ENCODE measurements at places on chromosomes 3 and 15. TPM values are rescaled to one million over a fixed set of nuclear protein-coding genes. Genes with fewer than 3 reads are reported as not detected.

Gene MESP2
- total RNA-seq, result not detected

GRCh38 chr15:57215326-57215725, 161.0 kb upstream of the CGNL1 start:
- H3K27ac ChIP-seq, result no peak overlapping the region
- no peaks in the 10 kb centered on the region for H3K36me3 ChIP-seq
- H3K4me1 ChIP-seq, result peaks cover 3% of the 10 kb centered on the region
- H3K4me3 ChIP-seq, result no peak overlapping the region

DNA sequence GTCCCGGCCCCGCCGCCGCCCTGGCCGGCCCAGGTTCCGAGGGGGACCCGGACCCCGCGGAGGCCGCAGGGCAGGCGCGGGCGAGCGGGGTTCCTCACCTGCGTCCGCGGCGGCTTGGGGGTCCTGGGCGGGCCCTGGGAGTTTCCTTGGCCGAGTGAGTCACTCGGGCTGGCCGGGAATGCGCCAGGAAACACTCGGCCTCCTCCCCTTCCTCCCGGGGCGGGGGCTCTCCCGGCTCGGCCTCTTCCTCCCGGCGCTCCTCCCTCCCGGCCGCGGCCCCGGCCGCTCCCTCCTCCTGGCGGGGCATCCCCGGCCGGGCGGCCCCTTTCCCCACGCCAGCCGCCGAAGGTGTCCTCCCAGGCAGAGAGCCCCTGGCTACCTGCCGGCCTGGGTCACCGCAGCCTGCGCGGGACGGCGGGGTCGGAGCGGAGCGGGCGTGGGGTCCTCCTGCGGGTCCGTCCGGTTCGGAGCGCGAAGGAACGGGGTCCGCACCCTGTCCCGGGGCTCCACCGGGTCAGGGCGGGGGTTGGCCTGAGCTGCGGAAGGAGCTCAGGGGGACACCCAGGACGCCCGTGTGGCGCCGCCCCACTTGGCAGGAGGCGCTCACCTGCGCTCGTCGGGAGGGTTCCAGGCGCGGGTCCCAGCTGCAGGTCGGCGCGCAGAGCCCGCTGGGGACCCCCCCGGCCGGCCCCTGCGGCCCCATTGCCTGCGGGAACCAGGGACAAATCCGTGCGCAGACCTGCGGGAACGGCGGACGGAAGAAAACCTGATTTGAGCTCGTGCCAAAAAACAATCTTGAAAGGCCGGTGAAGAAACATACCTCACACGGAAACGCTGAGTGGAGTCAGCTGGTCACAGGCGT, at the start of gene CYFIP1:
Gene CYFIP1, minus strand, starts transcription at position 180 of the 862 bp plus-strand sequence. CDS start 33,083 bp downstream, outside the sequence.
- no peaks in the 10 kb centered on the region for H3K36me3 ChIP-seq
- H3K27ac ChIP-seq, result peak within 1 kb of the TSS; percentile 52
- H3K27me3 ChIP-seq, result no peaks in the 10 kb centered on the region
- H3K4me3 ChIP-seq, result peak within 1 kb of the TSS; percentile 94
- DNase-seq, result peak; percentile 96
- H3K4me1 ChIP-seq, result peaks cover 2% of the 10 kb centered on the region

DNA sequence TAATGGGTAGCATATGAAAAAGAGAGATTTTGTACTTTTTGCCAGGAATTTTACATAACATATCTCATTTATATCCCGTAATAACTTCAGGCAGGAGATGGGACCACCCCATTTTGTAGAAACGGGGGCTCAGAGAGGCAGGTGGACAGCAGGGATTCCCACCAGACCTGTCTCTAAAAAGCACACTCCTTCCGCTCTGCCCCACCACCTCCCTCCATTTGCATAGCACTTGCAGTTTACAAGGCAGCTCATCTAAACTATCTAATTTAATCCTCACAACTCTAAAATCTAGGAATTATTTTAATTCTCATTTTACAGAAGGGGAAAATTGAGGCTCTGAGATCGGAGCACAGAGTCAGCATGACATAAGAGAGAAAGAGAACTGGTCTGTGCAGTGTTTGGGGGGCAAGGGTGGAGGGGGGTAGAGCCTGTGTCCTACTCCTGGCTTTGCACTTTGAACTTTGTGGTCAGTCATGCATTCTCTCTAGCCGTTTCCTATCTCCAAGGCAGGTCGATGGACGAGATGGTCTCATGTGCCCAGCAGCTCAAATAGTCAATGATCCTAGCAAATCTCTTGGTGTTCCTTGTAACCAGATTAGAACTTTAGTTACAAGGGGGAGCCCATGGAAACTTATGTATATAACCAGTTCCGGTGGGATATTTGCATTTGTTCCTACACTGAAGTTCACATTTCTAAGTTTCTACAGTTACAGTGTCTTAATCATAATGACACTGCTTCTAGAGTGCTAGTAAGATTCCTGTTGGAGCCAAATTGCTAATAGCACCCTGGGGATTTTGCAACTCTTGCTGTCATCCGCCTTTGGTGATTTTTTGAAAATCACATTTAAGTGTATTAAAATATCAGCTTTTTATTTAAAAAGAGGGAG, 18.6 kb downstream of the CRYGS start:
- H3K27me3 ChIP-seq, result no peaks in the 10 kb centered on the region
- H3K4me1 ChIP-seq, result no peaks in the 10 kb centered on the region
- DNase-seq, result no peak
- H3K4me3 ChIP-seq, result no peak overlapping the region
- H3K36me3 ChIP-seq, result no peaks in the 10 kb centered on the region

DNA sequence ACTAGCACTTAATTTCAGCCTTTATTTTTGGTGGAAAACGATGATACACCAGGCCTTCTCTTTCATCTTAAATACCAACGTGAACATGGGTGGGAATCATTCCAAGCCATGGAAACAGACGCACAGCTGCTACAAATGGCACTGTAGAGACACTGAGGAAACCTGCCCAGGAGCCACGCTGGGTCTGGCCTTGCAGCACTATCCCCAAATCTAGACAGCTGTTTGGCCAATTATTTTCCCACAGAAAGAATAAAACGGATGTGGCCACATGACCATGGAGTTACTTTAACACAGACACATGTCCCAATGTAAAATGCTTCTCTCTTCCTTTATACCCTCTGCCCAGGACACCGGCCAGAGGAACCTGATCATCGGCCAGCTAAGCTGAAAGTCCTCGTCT, 83.6 kb upstream of the OCA2 start:
- no peaks in the 10 kb centered on the region for H3K27me3 ChIP-seq
- H3K36me3 ChIP-seq, result peaks cover 3% of the 10 kb centered on the region

DNA sequence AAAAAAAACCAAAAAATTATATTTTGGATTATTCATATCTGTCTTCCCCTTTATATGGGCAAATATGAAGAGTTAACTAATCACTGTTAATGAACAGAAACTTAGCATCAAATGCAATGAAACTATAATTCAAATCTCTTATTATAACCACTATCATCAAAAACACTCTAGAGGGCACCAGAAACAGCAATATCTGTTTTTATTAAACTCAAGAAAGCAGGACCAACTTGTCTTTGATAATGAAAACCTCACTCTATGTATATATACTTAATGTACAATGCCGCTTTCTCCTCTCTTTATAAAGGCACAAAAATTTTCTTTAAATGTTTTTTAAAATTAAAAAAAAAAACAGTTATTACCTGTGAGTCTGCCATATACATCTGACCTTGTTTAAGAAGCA, 92.7 kb downstream of the UACA start:
- H3K4me3 ChIP-seq, result no peak overlapping the region
- no peaks in the 10 kb centered on the region for H3K27me3 ChIP-seq
- DNase-seq, result no peak
- H3K27ac ChIP-seq, result no peak overlapping the region
- H3K4me1 ChIP-seq, result peaks cover 6% of the 10 kb centered on the region

GRCh38 chr3:103818800-103819199, 1384.0 kb downstream of the ZPLD1 start:
- no peak for DNase-seq
- H3K27ac ChIP-seq, result no peak overlapping the region
- H3K4me1 ChIP-seq, result no peaks in the 10 kb centered on the region
- no peaks in the 10 kb centered on the region for H3K27me3 ChIP-seq

DNA sequence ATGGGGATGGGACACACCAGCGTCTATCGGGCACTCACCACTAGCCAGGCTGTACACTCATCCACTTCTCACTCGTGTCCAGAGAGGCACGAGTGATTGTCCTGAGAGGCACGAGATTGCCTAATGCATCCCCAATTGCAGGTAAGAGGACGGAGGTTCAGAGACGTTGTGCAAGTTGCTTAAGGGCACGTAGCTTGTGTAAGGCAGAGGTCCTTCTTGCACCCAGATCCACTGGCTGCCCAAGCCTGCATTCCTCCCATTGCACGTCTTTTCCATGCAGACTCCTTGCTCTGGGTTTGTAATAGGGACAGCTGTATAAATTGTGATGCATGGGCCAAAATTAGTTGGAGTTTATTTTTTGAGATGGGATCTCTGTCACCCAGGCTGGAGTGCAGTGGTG, 264.3 kb downstream of the PLCL2 start:
- no peak overlapping the region for H3K27ac ChIP-seq
- H3K27me3 ChIP-seq, result no peaks in the 10 kb centered on the region
- DNase-seq, result no peak
- H3K36me3 ChIP-seq, result no peaks in the 10 kb centered on the region
- no peak overlapping the region for H3K4me3 ChIP-seq

DNA sequence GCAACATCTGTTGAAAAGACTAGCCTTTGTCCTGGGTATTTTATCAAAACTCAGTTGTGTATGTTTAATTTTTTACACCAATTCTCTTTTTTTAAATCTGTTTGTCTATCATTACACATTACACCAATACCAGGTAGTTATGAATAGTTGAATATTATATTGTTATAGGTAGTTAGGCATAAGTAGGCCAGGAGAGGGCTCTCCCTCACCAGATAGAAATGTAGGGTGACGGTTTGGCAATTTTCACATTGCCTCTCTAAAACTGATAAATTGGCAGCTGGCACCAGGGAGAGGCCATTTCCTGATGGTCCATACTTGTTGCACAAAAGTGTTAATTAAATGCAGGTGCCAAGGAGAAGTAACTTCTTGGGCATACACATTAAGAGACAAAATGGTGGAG, 483.1 kb upstream of the EPHA6 start:
- H3K27ac ChIP-seq, result no peak overlapping the region
- DNase-seq, result no peak
- no peak overlapping the region for H3K4me3 ChIP-seq
- H3K27me3 ChIP-seq, result no peaks in the 10 kb centered on the region
- H3K4me1 ChIP-seq, result no peaks in the 10 kb centered on the region

- DNase-seq, result no peak
- no peaks in the 10 kb centered on the region for H3K27me3 ChIP-seq
- H3K36me3 ChIP-seq, result no peaks in the 10 kb centered on the region
- H3K27ac ChIP-seq, result no peak overlapping the region
Measured at GRCh38 chr3:56800832-56801661, 702 bp downstream of the ARHGEF3 start.

DNA sequence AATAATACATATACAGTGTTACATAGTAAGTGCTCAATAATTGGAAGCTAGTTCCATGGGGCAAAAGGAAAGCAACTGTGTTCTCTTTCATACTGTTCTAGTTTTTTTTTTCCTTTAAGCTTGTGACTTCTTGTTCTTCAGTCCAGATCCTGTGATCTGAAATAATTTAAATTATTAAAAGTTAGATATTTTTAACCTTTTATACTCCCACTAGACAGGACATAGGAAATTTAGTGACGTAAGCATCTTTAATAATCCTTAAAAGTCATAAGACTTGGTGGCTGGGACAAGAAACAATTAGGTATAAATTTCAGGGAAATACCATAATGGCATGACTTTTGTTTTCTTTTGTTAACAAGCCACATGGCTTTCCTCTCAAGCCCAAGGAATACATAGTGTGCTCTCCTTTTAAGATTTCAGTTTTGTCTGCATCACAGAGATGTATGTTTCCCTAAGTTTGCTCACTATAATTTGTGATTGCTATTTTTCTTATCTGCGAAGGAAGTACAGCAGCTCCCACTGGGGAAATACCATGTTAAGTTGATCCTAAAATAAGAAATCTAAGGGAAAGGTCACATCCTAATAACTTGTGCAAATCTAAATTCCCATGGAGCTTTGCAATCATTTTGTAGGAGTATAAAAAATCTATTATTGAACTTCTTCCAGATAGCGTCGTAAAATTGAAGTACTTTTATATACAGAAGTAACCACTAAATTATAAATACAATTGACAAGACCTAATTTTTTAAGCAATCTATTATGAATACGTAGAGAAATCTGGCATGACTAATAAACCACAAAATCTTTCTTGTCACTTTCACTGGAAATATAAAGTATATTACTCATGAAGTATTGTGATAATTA, 30.1 kb downstream of the PPARG start:
- H3K36me3 ChIP-seq, result no peaks in the 10 kb centered on the region
- H3K27ac ChIP-seq, result no peak overlapping the region
- DNase-seq, result no peak
- no peaks in the 10 kb centered on the region for H3K4me1 ChIP-seq

- no peak for DNase-seq
- H3K4me1 ChIP-seq, result no peaks in the 10 kb centered on the region
- no peak overlapping the region for H3K27ac ChIP-seq
Measured at GRCh38 chr3:3145831-3146230, 19.1 kb downstream of the TRNT1 start.

DNA sequence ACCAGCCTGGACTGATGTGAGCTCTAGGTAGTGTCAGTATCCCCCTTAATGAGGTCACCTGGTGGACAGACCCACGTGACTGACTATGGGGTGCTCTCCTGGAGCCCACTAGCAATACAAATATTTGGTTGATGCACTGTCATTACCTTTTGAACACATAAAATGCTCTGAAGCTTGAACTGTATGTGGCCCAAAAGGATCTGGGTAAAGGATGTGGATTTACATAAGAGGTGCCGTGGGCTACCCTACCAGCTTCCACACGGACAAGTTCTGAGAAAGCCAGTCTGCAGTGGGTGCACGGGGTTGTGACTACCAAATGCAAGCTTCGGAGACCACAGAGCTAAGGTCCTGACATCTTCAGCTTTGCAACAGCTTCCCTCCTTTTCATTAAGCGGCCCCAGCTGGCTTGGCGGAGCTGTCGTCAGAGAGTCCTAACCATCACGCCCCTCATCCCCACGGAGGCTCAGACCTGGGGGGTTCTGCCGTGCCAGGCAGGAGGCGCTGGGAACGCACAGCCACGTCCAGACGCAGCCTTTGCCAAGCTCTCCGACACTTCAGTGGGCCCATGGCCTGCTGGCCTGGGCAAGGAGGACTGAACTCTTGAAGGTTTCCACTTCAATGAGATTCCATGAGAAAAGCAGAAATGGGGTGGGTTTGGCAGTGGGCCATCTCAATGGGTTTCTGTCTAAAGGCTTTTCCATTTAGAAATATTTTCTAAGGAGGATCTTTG, 228.3 kb downstream of the ADAMTS17 start:
- H3K4me3 ChIP-seq, result no peak overlapping the region
- H3K27me3 ChIP-seq, result no peaks in the 10 kb centered on the region
- peak overlapping the region; percentile 95 for H3K27ac ChIP-seq
- DNase-seq, result peak; percentile 61

GRCh38 chr15:32053719-32054118, 23.4 kb downstream of the CHRNA7 start:
- H3K36me3 ChIP-seq, result no peaks in the 10 kb centered on the region
- no peaks in the 10 kb centered on the region for H3K4me1 ChIP-seq
- H3K27me3 ChIP-seq, result no peaks in the 10 kb centered on the region
- no peak overlapping the region for H3K27ac ChIP-seq
- no peak overlapping the region for H3K4me3 ChIP-seq

- DNase-seq, result no peak
- no peaks in the 10 kb centered on the region for H3K27me3 ChIP-seq
- H3K27ac ChIP-seq, result no peak overlapping the region
- H3K36me3 ChIP-seq, result peaks cover 7% of the 10 kb centered on the region
- no peak overlapping the region for H3K4me3 ChIP-seq
Measured at GRCh38 chr3:124976383-124976782, 41.8 kb upstream of the MUC13 start.

Measured in aorta (tissue), 5 donors.